ENCODE measurements at places on chromosomes 3 and 15.

DNA sequence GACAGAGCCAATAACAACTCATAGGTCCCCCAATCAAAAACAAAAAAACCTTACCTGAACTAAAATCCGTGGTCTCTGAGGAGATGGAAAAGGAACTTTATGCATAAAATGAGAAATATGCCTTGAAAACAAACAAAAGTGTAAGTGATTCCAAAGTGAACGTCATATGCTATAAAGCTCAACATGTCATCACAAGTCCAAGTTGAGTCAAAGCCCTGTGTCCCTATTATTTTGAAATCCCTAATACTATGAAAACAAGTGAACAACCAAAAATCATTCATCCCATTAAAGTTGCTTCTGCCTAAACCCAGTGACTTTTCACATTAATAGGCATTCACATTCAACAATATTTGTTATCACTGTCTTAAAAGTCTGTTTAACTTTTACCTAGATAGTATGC, 59.4 kb downstream of the DENND4A start:
- H3K36me3 ChIP-seq = peaks cover 53% of the 10 kb centered on the region
- no peaks in the 10 kb centered on the region for H3K27me3 ChIP-seq
- no peak overlapping the region for H3K27ac ChIP-seq
- H3K4me1 ChIP-seq = no peaks in the 10 kb centered on the region

DNA sequence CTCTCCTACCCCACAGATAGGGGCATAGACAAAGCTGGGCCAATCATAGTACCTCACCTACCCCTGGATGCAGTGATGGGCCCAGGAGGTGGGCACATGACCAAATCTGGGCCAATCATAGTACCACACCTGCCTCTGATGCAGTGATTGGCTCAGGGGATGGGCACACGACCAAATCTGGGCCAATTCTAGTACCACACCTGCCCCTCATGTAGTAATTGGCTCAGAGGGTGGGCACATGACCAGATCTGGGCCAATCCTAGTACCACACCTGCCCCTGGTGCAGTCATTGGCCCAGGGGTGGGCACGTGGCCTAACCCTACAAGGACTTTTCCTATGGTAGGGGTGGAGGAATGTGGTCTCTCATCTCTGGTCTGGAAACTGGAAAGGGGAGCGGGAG, 56.9 kb upstream of the MEF2A start:
- no peaks in the 10 kb centered on the region for H3K36me3 ChIP-seq
- H3K27ac ChIP-seq = no peak overlapping the region
- H3K4me3 ChIP-seq = no peak overlapping the region
- no peaks in the 10 kb centered on the region for H3K27me3 ChIP-seq
- H3K4me1 ChIP-seq = no peaks in the 10 kb centered on the region

DNA sequence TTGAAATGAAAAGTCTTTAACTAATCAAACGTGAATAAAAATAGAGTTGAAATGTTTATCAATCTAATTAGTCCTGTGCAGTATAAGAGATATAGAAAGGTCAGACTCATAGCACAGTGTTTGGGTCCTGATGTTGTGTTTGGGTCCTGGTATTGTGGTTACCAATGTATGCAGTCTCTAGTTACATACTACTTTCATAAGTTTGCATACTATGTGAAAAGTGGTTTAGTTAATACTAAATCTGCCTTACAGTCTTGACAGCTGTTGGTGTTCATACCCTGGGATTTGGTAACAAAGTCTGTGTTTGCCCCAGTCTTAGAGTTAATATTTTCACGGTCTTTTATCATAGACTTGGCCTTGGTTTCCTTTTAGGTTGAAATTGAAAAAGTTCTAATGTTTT, 41.7 kb downstream of the KIF15 start:
- H3K27me3 ChIP-seq = no peaks in the 10 kb centered on the region
- no peaks in the 10 kb centered on the region for H3K36me3 ChIP-seq
- no peak for DNase-seq
- H3K4me1 ChIP-seq = no peaks in the 10 kb centered on the region
- no peak overlapping the region for H3K27ac ChIP-seq

DNA sequence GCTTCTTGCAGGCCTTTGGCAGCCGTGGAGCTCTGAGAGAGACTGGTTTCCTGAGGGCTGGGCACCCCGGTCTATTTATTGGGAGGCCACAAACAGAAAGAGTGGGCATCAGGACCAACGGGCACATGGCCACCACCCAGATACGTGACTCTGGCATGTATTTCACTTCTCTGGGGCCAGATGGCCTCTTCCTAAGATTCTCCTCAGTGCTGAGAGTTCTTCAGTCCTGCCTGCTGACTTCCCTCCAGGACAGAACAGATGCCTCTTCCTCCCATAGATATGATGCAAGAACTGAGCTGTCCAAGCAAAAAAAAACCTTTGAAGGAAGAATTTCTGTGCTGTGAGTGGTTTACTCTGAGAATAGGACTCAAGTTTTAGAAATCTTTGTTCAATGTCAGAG, 107.7 kb downstream of the IGF2BP2 start:
- no peaks in the 10 kb centered on the region for H3K36me3 ChIP-seq
- no peak overlapping the region for H3K4me3 ChIP-seq
- H3K27ac ChIP-seq = no peak overlapping the region
- no peak for DNase-seq
- H3K4me1 ChIP-seq = no peaks in the 10 kb centered on the region

DNA sequence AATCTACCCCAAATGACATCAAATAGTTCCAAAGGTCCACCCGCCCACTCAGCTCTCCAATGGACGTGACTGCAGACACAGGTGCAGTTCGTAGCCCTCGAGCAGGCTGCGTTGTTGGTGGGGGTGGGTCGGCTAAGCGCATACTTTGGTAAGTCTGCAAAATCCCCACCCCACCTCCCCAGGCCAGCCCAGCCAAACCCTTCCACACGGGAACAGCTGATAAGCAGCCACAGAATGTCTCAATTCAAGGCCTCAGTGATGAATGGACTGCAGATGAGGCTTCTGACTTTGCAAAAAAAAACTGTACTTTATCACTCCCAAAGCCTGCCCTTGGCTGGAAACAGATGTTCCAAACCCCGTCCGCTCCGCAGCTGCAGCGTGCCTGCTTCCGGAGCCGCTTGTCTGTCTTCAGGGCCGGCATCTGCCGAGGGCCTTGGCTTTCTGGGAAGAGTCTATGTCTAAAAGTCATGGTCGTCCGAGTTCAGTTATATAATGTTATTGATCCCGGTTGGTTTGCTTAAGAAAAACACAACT, 38.2 kb downstream of the PCSK6 start:
- H3K4me1 ChIP-seq = no peaks in the 10 kb centered on the region
- no peaks in the 10 kb centered on the region for H3K36me3 ChIP-seq
- peaks cover 2% of the 10 kb centered on the region for H3K27me3 ChIP-seq

DNA sequence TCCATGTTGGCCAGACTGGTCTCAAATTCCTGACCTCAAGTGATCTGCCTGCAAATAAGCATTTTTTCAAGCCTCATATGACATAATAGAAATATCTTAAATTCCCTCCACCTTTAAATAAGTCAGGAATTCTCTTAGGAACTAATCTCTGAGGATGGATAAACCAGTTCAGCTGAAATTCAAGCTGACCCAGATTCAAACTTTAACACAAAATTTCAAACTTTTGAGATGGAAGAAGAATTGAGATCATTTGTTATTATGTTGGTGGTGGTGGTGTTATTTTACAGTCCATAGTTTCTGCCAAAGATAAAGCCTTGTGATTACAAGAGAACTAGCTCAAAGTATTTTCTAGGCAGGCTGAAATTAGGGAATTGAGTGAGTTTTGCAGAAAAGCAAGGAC, 85.5 kb downstream of the SSR3 start:
- H3K27me3 ChIP-seq = peaks cover 19% of the 10 kb centered on the region
- H3K27ac ChIP-seq = no peak overlapping the region
- H3K4me1 ChIP-seq = no peaks in the 10 kb centered on the region

DNA sequence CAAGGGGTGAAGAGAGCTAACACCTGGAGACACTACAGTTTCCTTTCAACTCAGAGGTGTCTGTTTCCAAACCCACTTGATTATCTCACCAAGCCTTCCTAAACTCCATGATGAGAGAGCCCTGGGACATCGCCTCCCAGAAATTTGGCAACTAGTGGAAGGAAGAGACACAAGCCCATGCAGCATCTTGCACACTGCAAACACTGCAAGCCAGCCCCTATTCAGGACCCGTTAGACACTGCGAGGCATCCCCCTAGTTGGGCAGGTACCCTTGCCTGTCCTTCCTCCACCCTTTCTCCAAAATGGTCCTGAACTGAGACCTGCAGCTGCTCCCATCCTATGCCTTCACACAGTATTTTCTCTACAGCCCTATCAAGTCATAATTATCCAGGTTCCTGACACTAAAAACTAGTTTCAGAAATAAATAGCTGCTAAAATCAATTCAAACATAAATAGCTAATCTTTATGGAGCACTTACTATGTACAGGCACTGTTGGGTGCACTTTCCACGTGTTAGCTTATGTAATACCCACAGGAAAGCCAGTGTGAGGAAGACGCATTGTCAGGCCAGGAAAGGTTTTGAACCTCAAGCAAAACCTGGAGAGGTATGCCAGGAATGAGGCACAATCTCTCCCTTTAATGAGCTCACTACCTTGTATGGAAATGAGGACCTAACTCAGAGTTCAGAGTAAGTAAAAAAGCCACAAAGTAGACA, 2.8 kb downstream of the MAGI1 start:
- no peak overlapping the region for H3K27ac ChIP-seq
- no peaks in the 10 kb centered on the region for H3K4me1 ChIP-seq
- no peak for DNase-seq
- peaks cover 4% of the 10 kb centered on the region for H3K27me3 ChIP-seq
- no peak overlapping the region for H3K4me3 ChIP-seq

DNA sequence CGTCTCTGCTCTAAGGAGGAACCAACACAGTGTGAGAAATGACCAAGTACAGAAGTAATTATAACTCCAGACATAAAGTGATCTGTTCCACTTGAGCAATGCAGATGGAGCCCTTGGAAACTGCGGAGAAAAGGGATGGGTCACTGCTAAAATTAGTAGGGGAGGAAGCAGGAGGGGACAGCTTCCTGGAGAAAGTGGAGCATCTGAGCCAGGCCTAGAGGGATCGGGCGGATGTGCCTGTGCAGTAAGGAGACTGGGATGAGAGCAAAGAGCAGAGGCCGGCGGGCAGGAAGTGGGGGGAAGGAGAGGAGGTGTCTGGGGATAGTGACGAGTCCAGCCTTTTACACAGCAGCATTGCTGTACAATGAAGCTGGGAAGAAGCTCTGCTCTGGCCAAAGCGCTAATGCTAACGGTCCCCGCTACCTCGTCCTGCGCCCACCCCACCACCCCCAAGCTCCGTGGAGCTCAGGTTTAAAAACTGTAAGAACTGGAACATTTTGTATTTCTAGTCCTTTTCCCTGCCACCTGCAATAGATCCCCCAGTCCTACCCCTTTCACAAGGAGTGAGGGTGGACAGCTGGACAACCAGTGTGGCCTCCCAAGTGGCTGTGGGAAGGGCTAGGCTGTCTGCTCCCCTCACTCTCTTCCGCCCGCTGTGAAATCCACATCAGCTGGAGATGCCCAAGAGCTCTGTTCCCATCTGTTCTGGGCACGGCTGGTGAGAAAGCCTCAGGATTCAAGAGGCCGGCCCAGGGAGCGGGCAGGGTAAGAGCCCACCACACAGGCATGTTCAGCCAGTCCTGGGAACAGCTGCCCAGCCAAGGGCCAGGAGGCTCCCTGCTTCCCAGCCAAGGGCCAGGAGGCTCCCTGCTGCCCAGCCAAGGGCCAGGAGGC, 53.0 kb upstream of the HES1 start:
- H3K27me3 ChIP-seq = no peaks in the 10 kb centered on the region
- no peaks in the 10 kb centered on the region for H3K36me3 ChIP-seq
- no peak for DNase-seq
- H3K4me1 ChIP-seq = no peaks in the 10 kb centered on the region
- no peak overlapping the region for H3K4me3 ChIP-seq
- H3K27ac ChIP-seq = no peak overlapping the region

- H3K4me3 ChIP-seq = no peak overlapping the region
- no peaks in the 10 kb centered on the region for H3K4me1 ChIP-seq
- no peaks in the 10 kb centered on the region for H3K27me3 ChIP-seq
- no peak for DNase-seq
- no peak overlapping the region for H3K27ac ChIP-seq
These were observed 467.7 kb downstream of the FGF12 start for GRCh38 chr3:192259661-192260060.

DNA sequence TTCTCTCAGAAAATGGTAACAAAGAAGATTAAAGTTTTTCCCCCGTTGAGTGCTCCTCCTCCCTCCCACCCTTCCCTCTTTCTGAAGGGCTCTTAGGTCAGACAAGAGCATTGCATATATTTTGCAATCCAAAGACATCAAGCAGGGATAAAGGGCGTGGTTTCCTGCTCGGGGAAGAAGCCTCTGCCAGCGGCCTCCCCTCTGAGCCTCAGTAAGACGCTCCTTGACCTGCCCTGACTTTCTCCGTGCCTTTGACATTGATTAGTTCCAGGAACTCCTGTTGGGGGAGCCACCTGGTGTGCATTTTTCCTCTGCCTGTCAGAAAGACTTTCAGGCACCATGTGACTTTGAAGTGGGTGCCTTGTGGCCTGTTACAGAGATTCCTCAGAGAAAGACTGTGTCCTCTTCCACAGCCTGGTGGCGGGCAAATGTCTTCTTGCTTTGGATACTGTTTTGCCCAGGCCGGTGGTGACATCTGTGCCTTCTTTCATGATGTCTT, 87.2 kb upstream of the TBL1XR1 start:
- no peaks in the 10 kb centered on the region for H3K36me3 ChIP-seq
- peaks cover 23% of the 10 kb centered on the region for H3K4me1 ChIP-seq
- H3K27ac ChIP-seq = no peak overlapping the region
- H3K4me3 ChIP-seq = no peak overlapping the region
- H3K27me3 ChIP-seq = no peaks in the 10 kb centered on the region
- DNase-seq = no peak

DNA sequence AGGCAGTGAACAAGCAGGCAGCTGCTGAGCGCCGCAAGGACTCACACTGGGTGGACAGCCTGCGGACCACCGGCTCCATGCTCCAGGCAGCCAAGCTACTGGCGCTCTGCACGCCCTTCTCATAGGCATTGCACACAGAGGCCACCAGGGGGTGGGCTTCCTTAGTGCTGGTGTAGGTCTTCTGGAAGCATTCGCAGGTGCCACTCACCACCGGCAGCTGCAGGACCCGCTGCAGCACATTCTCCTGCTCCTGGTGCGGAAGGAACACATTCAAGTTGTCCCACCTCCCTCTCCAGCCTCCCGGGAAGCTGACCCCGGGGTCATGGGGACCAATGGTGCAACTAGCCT, 6.0 kb downstream of the PLIN1 start:
- DNase-seq = no peak
- no peak overlapping the region for H3K4me3 ChIP-seq
- H3K27me3 ChIP-seq = no peaks in the 10 kb centered on the region
- H3K4me1 ChIP-seq = no peaks in the 10 kb centered on the region

DNA sequence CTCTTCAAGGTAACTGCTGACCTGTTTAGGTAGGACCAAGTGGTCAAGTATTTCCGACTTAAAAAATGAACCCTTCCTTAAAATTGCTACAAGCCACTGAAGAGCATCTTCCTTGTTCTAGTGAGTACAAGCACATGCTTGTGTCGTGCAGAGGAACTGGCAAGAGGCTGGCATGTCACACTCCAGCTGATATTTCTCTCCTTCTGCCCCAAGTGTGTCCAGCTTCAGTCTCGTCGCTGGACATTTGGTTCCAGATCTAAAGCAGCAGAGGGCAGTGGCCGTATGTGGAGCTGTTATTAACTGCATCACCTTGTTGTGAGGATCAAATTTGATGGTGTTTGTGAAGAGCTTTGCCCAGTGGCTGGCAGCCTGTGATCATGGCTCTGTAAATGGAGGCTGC, 10.0 kb downstream of the RBP2 start:
- no peak overlapping the region for H3K4me3 ChIP-seq
- no peaks in the 10 kb centered on the region for H3K4me1 ChIP-seq
- H3K27ac ChIP-seq = no peak overlapping the region
- no peaks in the 10 kb centered on the region for H3K27me3 ChIP-seq
- DNase-seq = no peak

- H3K4me3 ChIP-seq = no peak overlapping the region
- no peaks in the 10 kb centered on the region for H3K36me3 ChIP-seq
- H3K27ac ChIP-seq = no peak overlapping the region
- no peaks in the 10 kb centered on the region for H3K4me1 ChIP-seq
These were observed 245.7 kb downstream of the XXYLT1 start for GRCh38 chr3:195025056-195025883.
